ENCODE measurements at places on chromosomes 11 and 22.
A peak's percentile ranks its signal among the peaks of the same experiment; 100 is the strongest.

GRCh38 chr11:120917559-120918239 is 106.2 kb upstream of the TBCEL start:
- DNase-seq = no peak

DNA sequence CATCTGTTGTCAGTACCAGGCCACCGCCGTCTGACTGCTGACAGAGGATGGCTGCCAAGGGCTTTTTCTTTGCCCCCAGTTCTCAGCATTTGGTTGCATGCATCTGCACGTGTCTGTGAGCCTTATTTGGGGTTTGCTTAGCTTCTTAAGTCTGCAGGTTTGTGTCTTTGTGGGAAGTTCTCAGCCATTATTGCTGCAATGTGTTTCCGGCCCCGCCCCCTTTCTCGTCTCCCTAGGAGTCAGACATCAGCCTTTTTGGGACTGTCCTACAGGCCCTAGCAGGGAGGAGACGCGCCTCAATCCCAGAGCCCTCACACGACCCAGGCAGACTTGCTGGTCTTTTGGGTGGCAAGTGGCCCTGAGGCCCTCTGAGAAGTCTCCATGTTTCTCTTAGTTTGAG is 8.0 kb downstream of the MOB2 start:
- no peak for DNase-seq

DNA sequence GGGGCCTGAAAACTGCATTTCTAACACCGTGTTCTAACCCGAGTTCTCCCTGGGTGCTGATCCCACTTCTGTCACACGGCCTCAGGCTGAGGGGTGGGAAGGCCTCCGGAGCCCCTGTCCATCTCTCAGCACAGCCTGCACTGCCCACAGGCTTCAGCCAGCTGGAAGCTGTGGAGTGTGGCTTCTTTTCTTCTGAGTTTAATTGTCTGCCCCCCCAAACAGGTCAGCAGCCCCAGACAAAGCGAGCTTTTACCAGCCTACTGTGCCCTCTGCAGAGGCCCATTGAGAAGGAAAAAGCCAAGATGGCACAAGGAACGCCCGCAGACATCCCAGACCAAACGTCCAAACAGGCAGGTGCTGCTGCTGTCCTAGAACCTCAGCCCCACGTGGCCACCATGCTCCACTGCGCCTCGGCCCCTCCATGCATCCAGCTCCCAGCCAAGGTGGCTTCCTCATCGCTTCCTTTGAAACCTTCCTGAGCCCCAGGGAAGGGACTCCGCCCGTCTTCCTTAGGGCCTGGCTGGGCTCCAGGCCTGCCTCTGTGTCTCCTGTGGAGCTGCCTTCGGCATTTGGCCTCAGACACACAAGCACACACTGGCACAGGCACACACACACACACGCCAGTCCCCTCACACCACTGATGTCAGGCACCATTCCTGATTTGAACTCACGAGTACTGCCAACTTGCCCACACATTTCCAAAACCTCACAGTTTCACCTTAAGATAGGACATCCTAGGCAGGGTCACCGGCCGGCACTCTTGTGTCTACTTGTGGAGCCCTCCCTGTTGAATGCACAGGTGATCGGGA is 1.7 kb downstream of the MOB2 start:
- no peak for DNase-seq

GRCh38 chr22:37354261-37354660 is 72.0 kb downstream of the CYTH4 start:
- no peak for DNase-seq

- no peak for DNase-seq
These were observed 1.2 kb upstream of the TSSK2 start for GRCh38 chr22:19129871-19130270.

DNA sequence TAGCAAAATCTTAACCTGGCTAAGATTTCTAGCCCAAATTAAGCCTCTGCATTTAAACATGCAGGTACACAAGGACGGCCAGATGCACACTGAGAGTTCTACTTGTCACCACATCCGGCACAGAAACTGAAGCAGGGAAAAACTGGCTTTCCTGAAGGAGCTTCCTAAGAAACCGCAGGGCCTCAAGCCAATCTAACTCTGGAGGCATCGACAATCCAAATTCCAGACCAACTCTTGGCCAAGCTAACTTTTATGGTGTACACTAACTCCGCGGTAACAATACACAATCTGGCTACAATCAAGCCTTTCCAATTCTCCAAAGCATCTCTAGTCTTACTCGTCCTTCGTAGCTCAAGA is 1.2 kb downstream of the MSANTD2 start:
- peak; percentile 9 for DNase-seq

Measured in SK-N-SH (cell line).